Femur (tissue), 1 donor: ENCODE measurements at places on chromosomes 7 and 10.

GRCh38 chr10:97320480-97321031 is 1.5 kb downstream of the FRAT1 start:
- DNase-seq: peak; percentile 29

DNA sequence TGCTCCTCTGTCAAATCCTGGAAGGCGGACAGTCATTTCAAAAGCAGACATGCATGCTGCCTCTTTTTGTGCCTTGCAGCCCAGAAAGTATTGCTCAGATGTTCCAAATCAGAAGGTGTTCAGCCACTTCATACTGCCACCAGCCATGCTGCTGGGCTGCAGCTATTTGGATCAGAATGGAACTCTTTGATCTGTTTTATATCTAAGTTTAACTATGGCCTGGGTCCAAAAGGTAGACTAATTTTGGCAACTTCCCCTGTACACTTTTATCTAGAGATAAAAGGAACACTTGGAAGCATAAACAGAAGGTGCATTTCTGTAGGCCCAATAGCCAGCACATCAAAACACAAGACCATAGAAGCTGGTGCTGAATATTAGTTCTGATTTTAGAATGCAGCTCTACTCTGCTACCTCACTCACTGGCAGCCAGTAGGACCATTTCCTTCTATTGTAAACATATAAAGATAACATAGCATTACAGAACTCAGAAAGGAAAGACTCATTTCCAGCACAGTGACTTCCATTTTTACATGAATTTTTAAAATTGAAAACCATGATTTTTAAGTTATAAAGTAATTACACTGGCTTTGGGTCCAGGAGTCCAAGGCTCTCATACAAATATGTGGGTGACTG is 143.1 kb upstream of the CAV2 start:
- no peak for DNase-seq

DNA sequence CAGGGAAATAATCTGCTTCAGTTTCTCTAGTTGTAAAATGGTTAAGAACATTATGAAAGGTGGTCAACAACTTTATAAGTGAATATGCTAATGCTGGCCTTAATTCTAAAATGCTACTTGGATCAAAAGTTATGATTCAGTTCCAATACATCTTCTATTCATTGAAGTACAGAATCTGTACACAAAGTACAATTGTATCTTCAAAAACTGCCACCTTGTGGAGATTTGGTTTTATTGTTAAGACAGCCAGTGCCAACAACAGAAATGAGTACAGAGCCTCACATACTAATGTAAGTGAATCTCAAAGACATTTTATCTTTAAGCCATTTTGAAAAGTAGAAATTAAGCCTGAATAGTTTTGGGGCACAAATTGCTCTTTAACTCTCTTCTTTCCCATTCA is 194.0 kb downstream of the CFTR start:
- no peak for DNase-seq

DNA sequence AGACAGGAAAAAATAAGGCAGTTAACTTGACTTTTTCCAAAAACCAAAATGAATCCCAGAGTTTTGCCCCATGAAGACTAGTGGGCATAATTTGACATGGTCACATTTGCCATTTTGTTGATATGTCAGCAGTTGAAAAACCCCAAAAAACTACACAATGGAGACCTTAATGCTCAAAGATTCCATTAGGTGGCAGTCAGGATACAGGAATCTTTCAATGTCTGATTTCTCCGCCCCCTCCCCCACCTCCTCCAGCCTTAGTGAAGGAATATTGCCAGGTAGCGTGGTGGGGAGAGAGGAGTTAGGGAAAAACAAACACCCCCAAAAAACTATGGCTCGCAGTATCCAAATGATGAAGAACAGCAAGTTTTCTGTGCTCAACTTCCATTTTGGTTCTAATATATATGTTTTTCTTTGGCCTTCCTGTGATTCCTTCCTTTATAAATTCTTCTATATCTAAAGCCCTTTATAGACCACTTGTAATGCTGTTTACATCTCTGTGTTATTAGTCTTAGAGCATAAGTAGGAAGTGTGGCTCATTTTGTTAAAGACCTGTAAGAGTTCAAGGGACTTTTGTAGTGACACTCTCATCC is 6.7 kb upstream of the SMNDC1 start:
- peak; percentile 43 for DNase-seq

- DNase-seq: no peak
Measured at GRCh38 chr7:12110425-12110824, 100.7 kb upstream of the TMEM106B start.
